Peyer's patch (tissue), 4 donors: ENCODE measurements at places on chromosomes 11 and 22.

- DNase-seq = no peak
Measured at GRCh38 chr11:35246745-35247144, 107.8 kb downstream of the CD44 start.

GRCh38 chr11:125465255-125465654 lies 30.8 kb downstream of the FEZ1 start:
- no peak for DNase-seq

DNA sequence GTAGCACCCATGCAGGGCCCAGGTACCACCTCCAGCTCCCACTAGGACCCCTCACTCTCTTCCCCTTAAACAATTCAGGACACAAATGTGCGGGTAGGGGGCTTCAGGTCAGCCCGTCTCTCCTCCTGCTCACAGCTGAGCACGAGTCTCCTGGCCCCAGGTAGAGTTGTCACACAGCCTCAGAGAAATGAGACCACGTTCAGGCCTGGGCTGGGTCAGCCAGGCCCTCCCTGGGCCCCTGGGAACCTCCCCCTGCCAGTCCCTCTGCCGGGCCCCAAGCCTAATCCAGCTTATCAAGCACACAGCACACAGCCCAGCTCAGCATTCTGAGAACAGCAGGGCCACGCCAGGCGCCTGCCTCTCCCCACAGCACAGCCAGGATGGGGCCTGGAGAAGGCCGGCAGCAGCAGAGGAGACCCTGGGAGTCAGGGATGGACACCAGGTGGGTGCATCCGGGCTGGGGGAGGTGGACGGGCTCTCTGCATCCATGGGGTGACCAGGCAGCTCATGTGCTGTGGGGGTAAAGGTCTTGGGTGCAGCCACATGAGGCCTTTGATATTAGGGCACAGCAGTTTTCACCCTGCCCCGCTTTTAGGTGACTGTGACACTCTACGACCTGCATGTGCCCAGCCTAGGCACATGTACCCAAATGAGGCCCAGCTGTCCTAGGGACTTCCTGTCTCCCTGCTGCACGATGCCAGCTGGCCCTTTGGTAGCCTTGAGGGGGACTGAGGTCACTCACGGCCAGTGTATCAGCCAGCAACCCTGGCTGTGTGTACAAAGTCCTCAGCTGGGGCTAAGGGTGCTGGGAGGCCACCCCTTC lies 87.0 kb downstream of the MORC2 start:
- DNase-seq = no peak

DNA sequence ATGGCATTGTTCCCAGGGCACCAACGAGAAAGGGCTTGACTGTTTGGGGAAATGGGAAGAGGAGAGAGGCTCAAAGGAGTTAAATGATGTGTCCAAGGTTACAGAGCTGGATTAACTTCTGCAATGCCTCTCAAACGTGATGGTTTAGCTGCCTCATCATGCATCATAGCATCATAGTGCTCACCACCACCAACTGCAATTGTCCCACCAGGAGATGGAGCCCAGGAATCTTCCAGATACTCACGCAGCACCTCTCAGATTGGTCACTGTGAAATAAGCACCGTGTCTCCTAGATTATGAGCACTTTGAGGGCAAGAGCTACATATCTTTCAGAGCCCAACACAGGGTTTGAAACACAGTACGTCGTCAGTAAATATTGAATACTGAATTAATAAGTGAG lies 69.2 kb downstream of the PRSS23 start:
- DNase-seq = no peak

DNA sequence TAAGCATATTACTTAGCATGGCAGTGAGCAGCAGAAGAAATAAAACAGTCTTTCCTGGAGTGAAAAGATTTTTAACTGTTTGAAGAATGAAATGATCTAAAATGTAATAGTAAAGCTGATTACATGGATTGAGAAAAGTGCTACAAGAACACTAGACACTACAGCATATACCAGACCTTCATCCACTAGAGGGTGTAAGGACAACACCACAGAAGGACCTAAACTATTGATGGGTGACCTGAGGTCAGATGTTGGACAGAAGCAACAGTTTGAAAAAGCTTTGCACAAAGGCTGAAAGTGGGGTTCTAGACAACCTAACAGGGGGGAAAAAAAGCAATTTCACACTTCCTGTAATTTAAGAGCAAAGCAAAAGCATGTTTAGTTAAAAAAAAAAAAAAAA lies 97.7 kb downstream of the RBFOX2 start:
- no peak for DNase-seq

GRCh38 chr11:4994551-4994950 lies at the start of gene OR51L1:
Gene OR51L1 (plus strand): TSS chr11:4994851. CDS start chr11:4998983, 4,132 bp downstream.
- DNase-seq = no peak

- DNase-seq = no peak
Measured at GRCh38 chr11:94849839-94850238, 81.7 kb downstream of the AMOTL1 start.

- no peak for DNase-seq
Measured at GRCh38 chr11:81673001-81673400, 1060.7 kb downstream of the FAM181B start.

GRCh38 chr11:1103401-1104360 lies 29.0 kb downstream of the MUC2 start:
- no peak for DNase-seq

DNA sequence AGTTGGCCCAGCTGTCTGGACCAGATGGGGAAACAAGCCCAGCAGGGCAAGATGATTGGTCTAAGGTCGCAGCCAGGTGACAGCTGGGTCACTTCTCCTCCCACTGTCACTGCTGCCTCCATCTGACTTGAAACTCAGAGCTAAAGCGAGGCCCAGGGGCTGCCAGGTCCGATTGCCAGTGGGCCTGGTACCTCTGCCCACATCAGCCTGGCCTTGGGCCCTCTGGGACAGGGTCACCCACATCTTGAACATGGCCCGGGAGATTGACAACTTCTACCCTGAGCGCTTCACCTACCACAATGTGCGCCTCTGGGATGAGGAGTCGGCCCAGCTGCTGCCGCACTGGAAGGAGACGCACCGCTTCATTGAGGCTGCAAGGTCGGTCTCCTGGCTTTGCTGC lies 5.8 kb downstream of the SSH3 start:
- no peak for DNase-seq

DNA sequence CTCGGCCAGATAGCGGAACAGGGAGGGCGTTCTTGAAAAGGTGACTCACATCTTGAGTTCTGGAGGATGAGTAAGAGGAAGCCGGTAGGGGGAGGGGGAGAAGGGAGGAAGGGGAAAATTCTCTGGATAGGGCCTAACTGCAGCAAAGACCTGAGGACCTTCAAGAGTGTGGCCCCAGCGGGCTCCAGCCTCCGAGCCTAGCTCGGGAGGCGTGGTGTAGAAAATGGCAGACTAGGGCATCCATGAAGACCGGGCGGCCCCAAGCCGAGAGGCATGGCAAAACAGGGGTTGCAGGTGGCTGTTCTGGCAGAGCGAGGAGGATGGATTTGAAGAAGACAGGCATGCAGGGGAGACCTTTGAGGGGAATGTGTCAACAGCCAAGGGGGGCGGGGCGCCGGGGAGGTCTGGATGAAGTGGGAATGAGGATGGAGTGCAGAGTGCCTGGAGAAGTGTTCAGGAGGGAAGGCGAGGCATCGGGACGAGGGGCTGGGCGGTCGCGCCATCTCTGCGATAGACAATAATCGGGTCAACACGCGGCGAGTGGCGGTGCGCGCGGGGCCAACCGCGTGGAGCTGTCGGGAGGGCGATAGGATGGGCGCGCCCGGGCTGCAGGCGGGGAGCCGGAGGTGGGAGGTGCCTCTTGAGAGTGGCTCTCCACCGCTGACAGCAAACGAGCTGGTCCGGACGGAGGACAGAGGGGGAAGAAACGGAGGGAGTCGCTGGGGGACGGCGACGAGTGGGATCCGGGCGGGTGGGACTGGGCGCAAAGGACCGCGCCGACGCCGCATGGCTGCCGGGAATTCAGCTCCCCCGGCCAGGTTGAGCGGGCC lies 40.0 kb upstream of the CREB3L1 start:
- no peak for DNase-seq

DNA sequence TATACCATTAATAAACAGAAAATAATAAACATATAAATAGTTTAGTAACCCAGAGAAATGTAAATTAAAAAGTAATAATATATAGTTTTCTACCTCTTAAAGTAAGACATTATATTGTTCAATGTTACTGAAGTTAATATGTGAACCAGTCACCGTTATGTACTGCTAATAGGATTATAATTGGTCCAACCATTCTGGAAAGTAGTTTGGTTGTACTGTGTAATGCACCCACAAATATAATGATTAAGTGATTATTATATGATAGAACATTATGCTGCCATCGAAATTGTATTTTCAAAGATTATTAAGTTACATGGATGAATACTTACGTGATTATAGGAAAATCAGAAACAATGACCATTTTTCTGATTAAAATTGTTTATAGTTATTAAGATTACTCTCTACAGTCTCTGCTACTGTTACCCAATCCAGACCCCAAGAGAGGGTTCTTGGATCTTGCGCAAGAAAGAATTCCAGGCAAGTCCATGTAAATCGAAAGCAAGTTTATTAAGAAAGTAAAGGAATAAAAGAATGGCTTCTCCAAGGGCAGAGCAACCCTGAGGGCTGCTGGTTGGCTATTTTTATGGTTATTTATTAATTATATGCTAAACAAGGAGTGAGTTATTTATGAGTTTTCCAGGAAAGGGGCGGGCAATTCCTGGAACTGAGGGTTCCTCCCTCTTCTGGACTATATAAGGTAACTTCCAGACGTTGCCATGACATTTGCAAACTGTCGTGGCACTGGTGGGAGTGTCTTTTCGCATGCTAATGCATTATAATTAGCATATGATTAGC lies 50.1 kb downstream of the ACER3 start:
- DNase-seq = no peak

DNA sequence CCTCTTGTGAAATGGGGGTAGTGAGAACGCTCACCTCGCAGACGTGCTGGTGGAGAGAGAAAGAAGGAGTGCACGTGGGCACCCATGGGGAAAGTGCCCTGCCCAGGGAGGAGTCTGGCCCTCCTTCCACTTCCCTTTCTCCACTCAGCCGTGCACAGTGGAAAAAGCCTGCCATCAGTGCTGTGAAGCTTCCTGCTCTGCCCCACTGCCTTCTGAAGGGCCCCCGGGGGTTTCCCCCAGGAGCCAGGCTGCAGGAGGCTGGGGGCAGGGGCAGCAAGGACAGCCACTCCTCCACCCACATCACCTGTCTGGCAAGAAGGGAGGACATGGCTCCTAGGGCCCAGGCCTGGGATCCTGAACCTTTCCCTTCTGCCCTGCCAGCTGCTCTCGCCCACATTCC lies 7.6 kb downstream of the TP53I11 start:
- DNase-seq = no peak

GRCh38 chr11:68843052-68843561 lies 1.4 kb upstream of the CPT1A start:
- DNase-seq = peak; percentile 72

DNA sequence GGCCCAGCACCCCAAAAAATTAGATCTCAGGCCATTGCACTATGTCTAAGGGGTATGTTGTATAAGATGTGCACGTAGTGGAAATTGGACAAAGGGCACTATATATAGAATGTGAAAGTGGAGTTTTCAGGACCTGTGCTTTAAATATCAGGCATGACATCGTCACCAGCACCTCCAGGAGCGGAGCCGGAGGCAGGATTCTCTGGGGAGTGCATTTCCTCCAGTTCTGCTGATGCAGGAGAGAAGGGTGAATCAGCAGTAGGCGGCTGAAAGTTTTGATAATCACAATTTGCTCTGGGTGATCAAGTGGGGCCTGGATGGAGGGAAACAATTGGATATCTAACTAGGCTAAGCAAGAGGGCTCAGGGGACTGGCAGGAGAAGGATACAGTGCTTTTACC lies 69.1 kb upstream of the NTM start:
- DNase-seq = no peak

DNA sequence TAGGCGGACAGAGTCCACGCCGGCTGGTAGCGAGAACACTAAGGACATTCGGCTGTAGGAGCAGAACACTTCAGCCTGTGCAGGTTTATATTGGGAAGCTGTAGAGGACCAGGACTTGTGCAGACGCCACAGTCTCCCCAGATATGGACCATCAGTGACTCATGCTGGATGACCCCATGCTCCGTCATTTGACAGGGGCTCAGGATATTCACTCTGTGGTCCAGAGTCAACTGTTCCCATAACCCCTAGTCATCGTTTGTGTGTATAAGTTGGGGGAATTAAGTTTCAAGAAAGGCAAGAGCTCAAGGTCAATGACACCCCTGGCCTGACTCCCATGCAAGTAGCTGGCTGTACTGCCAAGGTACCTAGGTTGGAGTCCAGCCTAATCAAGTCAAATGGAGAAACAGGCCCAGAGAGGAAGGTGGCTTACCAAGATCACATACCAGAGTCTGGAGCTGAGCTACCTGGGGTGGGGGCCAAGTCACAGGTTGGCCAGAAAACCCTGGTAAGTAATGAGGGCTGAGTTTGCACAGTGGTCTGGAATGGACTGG lies 17.2 kb downstream of the P2RY2 start:
- no peak for DNase-seq

DNA sequence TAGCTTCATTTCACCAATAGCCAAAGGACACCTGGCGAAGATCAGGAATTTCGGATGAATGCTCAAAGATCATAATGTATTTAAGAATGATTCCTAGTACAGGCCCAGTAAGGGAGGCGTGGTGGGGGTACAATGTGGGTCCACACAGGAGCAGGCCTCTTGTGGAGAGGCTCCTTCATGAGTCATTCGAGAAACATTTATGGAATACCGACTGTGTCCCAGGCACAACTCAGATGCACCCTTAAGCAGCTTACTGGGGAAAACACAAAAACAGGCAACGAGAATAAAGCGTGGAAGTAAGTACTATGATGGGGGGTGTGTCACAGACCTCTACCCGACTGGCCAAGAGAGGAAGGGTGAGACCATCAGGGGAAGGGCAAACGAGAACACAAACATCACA lies 44.5 kb downstream of the SMCO4 start:
- DNase-seq = no peak

GRCh38 chr22:50115693-50116092 lies 25.9 kb downstream of the MOV10L1 start:
- no peak for DNase-seq

DNA sequence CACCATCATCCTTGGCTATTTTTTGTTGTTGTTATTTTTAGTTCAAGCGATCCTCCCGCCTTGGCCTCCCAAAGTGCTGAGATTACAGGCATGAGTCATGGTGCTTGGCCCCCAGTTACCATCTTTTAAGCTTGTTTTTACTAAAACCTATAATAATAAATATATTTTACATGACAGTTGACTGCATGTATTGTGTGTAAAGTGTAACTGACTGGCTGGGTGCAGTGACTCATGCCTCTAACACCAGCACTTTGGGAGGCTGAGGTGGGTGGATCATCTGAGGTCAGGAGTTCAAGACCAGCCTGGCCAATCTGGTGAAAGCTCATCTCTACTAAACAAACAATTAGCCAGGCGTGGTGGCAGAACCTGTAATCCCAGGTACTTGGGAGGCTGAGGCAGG lies 386.2 kb downstream of the TENM4 start:
- no peak for DNase-seq

DNA sequence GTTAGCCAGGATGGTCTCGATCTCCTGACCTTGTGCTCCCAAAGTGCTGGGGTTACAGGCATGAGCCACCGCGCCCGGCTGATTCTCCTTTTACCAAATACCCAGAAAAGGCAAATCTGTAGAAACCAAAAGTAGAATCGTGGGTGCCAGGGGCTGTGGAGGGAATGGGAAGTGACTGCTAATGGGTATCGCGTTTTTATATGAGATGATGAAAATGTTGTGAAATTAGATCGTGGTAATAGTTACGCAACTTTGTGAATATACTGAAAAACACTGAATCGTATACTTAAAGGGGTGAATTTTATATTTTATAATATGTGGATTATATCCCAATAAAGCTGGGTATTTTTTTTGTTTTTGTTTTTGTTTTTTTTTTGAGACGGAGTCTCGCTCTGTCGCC lies 48.2 kb upstream of the CREB3L1 start:
- DNase-seq = no peak
